Renal pelvis (tissue), 12 donors: ENCODE measurements at places on chromosomes 4 and X. TPM values are rescaled to one million over a fixed set of nuclear protein-coding genes. Genes with fewer than 3 reads are reported as not detected.

The ATP1B4 gene
- not detected for polyA plus RNA-seq

DNA sequence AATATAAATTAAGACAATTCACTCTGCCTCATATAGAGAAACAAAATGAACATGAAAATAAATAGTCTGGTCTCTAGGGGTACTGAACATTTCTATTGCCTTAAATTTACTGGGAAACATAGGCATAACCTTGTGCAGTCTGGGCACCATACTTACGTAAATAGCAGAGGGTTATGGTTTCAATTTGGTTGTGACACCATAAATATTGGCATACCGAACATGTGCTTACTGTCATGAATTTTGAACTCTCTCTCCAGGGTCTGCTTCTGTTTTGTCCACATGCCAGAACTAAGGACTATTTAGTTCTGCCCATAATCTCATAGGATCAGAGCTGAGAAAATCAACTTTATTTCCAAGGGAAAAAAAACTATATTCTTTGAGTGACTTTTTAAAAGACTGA is 17.6 kb downstream of the PDGFC start:
- DNase-seq: no peak

GRCh38 chrX:153771415-153772315 is 7.6 kb downstream of the PLXNB3 start:
- no peak for DNase-seq

DNA sequence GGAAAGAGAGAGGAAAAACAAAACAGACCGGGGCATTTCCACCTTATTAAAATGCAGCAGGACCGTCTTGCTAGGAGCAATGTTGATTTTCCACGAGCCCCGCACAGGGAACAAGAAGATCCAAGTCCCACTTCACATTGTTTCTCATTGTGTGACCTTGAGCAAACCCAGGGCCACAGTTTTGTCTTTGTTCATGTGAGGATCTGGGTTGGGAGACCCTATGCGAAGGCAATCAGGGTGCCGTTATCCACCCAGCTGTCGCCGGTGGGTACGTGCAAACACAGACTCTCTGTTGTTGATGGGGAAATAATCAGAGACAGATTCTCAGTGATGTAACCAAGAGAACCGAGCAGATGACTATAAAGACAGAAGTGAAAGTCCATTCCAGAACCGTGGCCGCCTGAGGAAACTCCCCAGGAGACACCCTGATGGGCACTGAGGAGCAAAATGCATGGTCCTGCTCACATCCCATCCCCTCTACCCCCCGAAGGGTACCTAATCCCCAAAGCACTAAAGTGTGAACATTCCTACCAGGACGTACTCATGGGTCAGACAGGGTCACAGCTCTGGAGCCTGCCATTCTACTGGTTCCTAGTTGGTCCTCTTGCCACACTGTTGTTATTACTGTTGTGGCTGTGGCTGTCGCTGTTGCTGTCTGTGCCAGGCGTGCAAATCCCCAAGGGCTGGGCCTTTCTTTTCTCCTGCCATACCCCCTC is 102.7 kb upstream of the RBPJ start:
- no peak for DNase-seq

The GASK1B gene
- 33.5 TPM for polyA plus RNA-seq

- DNase-seq: no peak
Observed at GRCh38 chrX:9947131-9947794, 19.9 kb upstream of the CLDN34 start.

The CXCL3 gene
- polyA plus RNA-seq: not detected
